ENCODE measurements at places on chromosomes 13 and 19.

GRCh38 chr19:50325310-50326100, 3.7 kb downstream of the KCNC3 start:
- peak; percentile 47 for DNase-seq

DNA sequence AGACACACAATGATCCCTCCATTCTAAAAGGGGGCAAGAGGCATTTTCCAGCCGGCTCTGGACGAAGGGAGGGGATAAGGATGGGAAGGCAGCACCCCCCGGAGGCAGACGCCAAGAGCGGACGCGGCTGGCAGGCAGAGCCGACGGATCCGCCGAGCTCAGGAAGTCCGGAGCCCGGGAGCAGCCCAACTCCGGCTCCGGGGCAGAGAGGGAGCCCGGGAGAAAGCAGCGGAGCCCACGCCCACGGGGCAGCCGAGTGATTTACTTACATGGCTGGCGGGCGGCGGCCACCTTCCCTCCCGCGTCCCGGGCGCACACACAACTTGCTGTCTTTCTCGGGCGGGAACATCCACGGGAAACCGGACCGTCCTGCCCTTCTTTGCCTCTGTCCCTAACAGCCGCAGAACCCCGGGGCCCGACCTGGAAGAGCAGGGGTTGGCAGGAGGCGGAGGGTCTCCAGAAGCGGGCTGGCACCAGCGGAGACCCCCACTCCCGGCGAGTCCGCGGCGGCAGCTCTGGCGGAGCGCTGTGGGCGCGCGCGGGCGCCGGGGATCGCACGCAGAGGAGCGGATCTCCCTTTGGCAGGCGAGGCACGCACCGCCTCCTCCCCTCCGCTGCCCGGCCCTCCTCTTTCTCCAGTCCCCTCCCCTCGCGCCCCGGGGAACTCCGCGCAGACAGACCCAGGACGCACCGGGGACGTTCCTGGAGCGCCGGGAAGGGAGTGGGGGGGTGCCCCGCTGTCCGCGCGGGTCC, at the start of gene LHFPL6:
LHFPL6 (minus strand) TSS at position 580 of the 753 bp plus-strand sequence.
- DNase-seq = no peak

- no peak for DNase-seq
Measured at GRCh38 chr13:76222511-76222910, 586.4 kb downstream of the LMO7 start.

- DNase-seq = no peak
Measured at GRCh38 chr13:68234274-68234673, 1004.1 kb upstream of the PCDH9 start.

GRCh38 chr13:76684336-76684735, 201.9 kb downstream of the KCTD12 start:
- no peak for DNase-seq

GRCh38 chr19:28213470-28214082, 999.4 kb downstream of the UQCRFS1 start:
- DNase-seq = no peak

GRCh38 chr13:26325876-26326275, 71.9 kb downstream of the CDK8 start:
- no peak for DNase-seq

DNA sequence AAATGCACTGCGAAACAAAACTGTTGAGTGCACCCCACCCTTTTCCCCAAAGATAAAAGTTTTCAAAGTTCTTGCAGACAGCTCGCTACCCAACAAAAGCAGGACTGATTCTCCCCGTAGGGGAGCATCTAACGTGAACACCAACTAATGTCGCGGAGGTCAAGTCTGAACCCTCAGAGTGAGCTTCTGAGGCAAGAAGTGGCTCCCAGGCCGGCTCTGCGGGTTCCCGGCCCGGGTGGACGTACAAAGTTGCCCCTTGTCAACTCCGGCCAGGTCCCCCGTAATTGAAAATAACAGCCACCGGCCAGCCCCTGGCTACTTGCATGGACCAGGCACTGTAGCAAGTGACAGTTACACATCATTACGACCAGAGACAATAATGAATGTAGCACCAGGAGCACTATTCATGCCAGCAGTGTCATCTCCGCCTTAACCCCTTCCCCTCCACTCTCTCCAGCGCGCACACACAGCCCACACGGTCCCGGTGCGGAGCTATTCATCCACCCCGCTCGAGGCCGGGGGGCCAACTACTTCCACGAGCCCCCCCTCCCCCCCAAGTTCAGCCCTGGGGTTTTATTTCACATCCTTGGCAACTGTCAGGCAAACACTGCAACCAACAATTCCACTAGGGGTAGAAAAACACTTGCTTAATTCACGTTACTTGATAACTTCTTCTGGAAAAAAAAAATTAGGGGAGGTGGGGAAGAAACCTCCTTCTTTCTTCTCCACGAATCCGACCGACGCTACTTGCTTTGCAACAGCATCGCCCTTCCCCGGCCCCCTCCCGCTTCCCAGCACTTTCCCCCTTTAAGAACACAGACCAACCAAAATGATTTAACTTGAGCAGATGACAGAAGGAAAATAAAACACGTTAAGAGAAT, 1.2 kb downstream of the KLF12 start:
- no peak for DNase-seq

GRCh38 chr13:91647361-91647990, 249.1 kb downstream of the GPC5 start:
- DNase-seq = no peak

- DNase-seq = no peak
Measured at GRCh38 chr19:51694318-51695085, 1.4 kb downstream of the SPACA6 start.

GRCh38 chr19:47514151-47514868, 553 bp downstream of the NAPA start:
- DNase-seq = no peak

DNA sequence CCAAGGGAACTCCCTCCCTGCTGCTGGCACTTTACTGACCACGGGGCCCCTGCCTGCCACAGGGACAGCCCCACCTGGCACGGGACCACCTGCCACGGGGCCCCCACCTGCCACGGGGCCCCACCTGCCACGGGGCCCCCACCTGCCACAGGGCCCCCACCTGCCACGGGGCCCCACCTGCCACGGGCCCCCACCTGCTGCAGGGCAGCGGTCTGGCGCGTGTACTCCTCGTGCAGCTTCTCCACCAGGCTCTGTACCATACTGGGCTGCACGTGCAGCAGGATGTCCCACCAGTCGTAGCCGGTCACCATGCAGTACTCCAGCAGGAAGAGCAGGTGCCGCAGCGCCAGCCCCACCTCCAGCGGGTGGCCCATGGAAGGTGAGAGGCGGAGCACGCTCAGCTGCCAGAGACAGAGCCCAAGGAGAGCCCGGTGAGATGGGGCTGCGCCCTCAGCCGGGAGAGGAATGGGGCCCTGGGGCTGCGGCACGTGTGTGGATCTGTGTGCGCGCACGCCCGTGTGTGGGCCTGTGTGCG, 16.1 kb downstream of the MED16 start:
- no peak for DNase-seq

GRCh38 chr13:42996584-42996983, 4.5 kb upstream of the EPSTI1 start:
- DNase-seq = no peak

DNA sequence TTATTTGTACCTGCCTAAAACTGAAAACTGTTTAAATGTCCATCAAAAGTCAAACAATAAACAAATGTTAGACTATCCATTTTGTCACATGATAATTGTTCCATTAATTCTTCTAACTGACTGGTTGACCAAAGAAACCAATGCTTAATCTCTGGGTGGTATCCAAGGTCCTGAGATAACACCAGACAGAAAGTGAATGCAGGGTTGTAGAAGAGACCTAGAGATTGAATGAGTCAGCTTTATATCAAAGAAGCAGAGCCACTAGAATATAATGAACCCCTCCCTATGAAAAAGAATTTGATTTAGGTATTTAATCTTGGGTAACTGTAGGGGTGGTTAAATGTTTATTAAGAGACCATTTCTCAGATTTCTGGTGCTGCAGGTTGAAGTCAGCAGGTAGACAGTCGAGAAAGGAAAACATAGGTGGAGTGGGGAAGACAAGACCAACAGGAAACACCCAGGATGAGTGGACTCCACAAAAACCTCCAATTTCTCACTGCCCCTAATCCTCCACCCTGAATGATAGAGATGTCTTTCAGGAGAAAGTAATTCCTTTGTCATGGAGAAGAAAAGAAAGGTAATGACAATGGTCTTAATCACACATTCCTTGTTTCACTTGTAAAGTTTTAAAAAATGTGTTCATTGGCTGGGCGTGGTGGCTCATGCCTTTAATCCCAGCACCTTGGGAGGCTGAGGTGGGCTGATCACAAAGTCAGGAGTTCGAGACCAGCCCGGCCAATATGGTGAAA, 536.4 kb downstream of the IRS2 start:
- DNase-seq = no peak

GRCh38 chr13:24038841-24039330, 121.6 kb upstream of the SPATA13 start:
- no peak for DNase-seq

GRCh38 chr19:5572556-5573286, 5.0 kb upstream of the TINCR start:
- no peak for DNase-seq

DNA sequence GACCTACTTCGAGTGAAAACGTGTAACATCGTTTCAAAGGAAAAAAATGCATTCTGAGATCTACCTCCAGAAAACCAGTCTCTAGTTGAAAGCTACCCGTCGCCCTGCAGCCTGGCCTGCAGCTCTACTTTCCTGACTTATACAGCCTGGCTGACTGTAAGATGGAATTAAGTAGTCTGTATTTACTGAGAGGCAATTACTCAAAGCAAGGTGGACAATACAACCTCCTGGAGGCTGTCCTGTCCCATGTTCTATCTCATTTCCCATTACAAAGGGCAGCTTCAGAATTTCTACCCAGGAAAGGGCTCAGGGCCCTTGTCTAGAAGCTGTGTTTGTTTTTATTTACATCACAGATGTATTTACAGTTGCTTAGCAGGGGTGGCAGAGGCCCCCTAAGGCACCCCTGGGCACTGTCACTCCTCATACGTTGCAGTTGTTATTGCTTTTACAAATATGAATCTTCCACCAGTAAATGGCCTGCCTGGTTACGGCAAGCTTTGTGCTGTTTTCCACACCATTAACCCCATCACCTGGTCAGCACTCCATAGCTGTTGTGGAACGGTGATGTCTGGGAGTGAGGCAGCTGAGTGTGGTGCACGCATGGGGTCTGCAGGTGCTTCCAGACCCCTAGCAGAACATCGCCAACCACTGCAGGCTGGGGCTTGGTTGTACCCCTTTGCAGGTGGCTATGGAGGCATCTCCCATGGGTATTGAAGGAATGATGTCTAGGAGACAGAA, 46.3 kb upstream of the MTIF3 start:
- no peak for DNase-seq

- no peak for DNase-seq
Measured at GRCh38 chr13:21164631-21165030, 11.7 kb downstream of the SKA3 start.

DNA sequence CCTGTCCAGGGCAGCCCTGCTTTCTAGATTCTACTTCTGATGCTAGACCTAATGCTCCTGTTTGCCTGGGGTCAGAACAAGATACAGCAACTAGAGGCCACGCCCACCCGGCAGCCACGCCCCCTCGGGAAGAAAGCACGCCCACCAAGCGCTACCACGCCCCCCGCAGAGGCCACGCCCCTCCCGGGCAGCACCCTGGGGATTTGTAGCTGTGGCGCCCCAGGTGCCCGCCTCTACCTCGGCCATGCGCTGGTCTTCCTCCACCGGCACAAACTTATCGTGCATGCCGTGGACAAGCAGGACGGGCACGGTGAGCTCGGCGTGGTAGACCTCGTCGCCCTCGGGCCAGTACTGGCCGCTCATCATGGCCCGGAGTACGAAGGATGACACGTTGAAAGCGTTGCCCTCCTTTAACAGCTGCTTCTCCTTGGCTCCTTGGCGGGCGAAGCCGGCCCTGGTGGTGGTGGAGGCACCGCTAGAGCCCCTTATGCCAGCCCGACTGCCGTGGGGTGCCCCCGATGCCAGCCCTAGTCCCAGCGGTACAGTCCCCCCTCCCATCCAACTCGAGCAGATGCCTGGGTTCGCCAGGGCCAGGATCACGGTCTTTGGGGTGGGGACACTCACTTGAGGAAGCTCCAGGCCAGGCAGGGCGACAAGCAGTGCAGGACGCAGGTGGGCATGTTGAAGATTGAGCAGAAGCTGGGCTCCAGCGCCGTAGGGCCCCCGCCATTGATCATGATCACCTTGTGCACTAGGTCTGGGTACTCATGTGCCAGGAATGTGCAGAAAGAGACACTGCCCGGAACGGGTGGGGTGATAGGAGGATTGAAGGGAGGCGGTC, 9.0 kb downstream of the ABHD8 start:
- DNase-seq = no peak

- no peak for DNase-seq
Measured at GRCh38 chr13:93151277-93151676, 75.3 kb upstream of the GPC6 start.

- DNase-seq = no peak
Measured at GRCh38 chr19:49814010-49814409, 918 bp upstream of the FUZ start.

DNA sequence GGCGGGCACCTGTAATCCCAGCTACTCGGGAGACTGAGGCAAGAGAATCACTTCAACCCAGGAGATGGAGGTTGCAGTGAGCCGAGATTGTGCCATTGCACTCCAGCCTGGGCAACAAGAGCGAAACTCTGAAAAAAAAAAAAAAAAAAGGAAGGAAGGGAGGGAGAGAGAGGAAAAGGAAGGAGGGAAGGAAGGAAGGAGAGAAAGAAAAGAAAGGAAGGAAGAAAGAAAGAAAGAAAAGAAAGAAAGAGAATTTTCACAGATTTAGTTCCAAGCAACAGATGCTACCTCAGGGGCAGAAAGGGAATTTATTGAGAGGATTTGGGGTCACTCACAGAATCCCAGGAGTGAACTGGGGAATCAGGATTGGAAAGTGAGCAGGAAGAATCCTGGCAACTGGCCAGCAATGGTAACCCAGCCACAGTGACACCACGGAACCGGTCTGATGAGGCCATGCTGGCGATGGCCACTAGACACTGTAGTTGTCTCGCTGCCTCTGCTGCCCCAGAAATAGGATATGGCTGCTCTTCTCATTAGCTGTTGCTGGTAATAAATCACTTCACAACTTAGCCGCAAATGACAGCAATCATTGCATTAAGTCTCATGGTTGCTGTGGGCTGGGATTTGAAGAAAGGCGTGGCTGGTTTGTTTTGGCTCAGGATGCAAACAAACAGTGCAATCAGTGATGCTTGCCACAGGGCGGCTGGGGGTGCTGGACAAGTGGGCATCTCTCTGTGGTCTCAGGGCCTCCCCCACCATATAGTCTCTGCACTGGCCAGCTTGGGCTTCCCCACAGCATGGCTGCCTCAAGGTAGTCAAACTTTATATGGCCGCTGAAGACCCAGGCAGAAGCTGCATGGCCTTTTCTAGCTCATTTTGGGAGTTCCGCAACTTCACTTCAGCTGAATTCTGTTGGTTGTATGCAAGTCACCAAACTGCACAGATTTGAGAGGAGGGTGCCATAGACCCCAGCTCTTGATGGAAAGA, 5.2 kb upstream of the BCAM start:
- no peak for DNase-seq

GRCh38 chr13:109672545-109672944, 113.8 kb downstream of the IRS2 start:
- DNase-seq = no peak

Data from NCI-H187 treated with DMSO at 0.1 percent for 48 hours (cell line).